Fibroblast of the conjunctiva (primary cell): ENCODE measurements at places on chromosomes 6 and 20.
A peak's percentile ranks its signal among the peaks of the same experiment; 100 is the strongest.

DNA sequence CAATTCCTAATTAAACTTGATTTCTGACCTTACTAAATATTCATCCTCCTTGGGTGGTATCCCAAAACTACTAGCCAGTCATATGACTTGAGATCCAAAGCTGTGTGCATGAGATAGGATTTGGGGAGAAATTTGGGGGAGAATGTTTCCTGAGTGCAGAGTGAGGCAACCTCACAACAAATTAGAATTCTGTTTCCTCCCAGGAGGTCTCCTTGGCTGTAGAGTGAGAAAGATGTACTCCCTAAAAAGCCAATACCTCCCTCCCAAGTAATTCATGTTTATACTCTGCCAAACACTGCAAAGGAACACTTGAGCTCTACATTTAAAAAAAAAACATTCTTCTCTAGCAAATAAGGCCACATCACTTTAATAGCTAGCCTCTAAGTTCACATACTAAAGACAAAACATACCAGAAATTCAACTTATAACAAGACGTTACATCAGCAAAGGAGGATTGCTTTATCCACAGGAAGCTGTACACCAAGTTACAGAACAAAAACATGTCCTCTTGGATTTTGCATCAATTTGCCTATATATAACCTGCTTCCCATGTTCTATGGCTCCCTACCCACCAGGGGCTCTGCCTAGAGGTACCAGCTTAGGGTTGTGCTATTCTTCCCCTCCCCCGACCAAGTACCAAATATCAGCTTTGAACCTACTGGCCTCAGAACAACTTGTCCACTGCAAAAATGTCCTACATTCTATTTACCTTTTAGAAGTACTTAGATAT lies 15.4 kb upstream of the TMEM30A start:
- peak; percentile 16 for DNase-seq

DNA sequence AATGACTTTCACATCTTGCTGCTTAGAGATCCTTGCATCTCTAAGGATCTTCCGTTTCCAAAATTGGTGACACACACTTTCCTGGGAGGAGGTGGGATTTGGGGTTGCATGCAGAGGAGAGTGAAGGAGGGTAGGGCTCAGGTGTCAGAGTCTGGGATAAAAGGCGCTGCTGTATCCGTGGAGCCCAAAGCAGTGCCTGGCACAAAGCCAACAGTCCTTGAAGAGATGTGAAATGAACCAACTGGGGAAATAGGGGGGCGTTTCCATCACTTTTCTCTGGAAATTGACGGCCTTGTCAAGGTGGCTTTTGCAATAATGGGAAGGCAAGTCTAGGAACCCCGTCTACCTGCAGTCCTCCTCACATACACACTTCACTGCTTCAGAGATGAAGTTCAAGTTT lies 59.5 kb upstream of the NELFCD start:
- no peak for DNase-seq

DNA sequence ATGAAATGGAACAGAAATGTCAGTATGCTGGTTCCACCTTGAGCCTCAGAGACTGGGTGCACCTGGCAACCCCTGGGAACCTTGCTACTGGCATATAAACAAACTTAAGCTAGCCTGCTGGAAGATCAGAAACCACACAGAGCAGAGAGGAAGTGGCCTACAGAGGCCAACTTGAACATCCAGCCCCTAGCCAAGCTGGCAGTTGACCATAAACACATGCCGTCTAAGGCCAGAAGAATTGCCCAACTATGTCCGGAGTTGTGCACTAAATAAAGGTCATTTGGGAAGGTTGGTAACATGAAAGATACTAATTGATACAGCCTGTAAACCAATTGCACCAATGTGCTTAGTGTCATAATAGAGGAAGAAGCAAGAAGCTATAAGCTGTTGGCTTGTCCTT lies 266.6 kb upstream of the BTBD3 start:
- no peak for DNase-seq

- DNase-seq, result no peak
These were observed 364.3 kb upstream of the HS3ST5 start for GRCh38 chr6:114707081-114707620.

GRCh38 chr6:16836144-16836981 lies 75.1 kb upstream of the ATXN1 start:
- DNase-seq, result no peak

- no peak for DNase-seq
These were observed 133.1 kb downstream of the LY86 start for GRCh38 chr6:6721606-6722005.

- no peak for DNase-seq
These were observed 23.4 kb downstream of the SCML4 start for GRCh38 chr6:107800564-107801164.

DNA sequence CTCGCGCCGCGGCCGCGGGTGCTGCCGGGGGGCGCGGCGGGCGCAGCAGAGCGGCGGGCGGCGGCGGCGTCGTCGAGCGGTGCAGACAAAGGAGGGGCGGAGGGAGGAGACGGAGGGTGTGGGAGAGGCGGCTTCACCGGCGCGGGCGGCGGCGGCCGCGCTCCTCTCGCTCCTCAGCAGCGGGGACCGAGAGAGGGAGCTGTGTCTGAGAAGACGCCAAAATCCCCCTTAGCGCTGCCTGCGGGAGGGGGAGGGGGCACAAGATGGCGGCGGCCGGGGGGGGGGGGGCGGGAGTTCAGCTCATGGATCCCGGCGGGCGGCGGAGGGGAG lies 296 bp downstream of the ADNP start:
- no peak for DNase-seq

GRCh38 chr6:150069706-150070105 lies 785 bp upstream of the ULBP3 start:
- no peak for DNase-seq

- no peak for DNase-seq
These were observed 16.3 kb downstream of the RPRD1B start for GRCh38 chr20:38049800-38050199.

- no peak for DNase-seq
These were observed 1.8 kb downstream of the TUBB1 start for GRCh38 chr20:59020938-59021551.

GRCh38 chr20:3510110-3510509 lies 39.3 kb downstream of the ATRN start:
- no peak for DNase-seq

- no peak for DNase-seq
These were observed 3.3 kb downstream of the CAPN11 start for GRCh38 chr6:44161997-44162338.

- DNase-seq, result no peak
These were observed 246.5 kb downstream of the ERMARD start for GRCh38 chr6:169997930-169998218.

DNA sequence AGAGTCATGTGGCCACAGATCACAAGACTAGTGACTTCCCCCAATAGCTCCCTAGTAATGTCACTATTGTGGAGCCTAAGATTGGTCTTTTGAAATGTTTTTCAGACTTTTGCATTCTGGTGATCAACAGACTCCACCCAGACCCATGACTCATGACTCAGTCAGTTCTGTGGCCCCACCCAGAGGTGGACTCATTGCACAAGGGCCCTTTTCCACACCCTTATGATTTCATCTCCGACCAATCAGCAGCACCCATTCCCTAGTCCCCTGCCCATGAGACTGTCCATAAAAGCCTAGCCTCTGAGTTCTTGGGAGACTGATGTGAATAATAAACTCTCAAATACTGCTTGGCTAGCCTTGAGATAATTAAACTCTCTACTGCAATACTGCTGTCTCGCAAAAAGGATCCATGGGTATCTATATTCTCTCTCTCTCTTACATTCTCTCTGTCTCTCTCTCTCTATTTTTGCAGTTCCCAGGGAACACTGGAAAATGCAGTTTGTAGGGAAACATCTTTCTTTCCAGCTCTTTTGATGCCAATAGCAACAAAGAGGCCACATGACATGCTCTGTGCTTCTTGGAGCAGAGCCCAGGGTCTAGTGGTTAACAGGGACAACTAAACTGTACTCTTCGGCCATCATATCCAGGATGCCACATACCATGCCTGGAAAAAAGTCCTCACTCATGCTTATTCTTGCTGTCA lies 71.3 kb upstream of the IYD start:
- DNase-seq, result peak; percentile 51

DNA sequence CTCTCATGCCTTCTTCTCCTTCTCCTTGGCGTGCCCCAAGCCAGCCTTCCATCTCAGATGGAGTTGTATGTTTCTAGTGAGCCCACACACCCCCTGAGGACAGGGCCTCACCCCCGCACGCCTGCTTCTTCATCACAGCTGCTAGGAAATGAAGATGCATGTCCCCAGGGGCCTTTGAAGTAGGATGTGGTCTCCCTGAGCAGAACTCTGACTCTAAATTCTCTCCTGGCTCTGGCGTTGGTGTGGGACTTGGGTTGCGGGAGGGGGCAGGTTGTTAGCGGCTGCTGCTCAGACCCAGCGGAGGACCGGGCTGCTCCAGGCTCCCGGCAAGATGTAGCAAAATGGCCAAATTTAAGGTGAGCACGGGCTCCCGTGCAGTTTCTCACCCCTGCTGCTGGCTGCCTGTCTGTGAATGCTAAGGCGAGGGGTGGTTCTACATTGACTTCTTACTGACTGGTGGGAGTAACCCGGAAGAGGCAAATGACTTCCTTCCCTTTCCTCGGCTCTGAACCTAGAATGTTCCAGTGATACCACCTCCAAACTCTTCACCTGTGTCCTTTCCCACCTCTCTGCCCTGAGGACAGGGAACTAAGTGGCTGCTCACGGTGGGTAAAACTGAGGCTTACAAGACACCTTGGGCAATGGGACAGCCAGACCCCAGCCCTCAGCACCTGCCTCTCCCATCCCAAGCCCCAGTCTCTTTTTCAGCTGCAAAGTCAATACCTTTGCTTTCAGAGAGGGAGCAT lies 8.8 kb downstream of the SYNJ2 start:
- no peak for DNase-seq

DNA sequence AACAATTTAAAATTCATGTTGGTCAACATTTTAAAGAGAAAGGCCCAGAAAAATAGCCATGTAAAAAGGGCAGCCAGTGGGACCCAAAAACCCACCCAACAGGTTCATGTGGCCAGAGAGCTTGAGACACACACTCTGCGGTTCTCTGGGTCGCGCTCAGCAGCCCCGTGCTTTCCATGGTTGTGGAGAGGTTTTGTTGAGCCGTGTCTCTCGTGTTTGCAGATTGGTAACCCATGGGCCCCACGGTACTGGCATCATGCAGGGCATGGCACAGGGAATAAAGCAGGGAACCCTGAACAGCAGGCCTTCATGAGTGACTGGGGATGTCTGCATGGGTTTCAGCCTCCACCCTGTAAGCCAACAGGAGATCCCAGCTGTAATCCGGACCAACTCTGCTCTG lies 127.7 kb upstream of the CST7 start:
- no peak for DNase-seq

- DNase-seq, result no peak
These were observed 370.0 kb downstream of the MAFB start for GRCh38 chr20:40319056-40319455.

DNA sequence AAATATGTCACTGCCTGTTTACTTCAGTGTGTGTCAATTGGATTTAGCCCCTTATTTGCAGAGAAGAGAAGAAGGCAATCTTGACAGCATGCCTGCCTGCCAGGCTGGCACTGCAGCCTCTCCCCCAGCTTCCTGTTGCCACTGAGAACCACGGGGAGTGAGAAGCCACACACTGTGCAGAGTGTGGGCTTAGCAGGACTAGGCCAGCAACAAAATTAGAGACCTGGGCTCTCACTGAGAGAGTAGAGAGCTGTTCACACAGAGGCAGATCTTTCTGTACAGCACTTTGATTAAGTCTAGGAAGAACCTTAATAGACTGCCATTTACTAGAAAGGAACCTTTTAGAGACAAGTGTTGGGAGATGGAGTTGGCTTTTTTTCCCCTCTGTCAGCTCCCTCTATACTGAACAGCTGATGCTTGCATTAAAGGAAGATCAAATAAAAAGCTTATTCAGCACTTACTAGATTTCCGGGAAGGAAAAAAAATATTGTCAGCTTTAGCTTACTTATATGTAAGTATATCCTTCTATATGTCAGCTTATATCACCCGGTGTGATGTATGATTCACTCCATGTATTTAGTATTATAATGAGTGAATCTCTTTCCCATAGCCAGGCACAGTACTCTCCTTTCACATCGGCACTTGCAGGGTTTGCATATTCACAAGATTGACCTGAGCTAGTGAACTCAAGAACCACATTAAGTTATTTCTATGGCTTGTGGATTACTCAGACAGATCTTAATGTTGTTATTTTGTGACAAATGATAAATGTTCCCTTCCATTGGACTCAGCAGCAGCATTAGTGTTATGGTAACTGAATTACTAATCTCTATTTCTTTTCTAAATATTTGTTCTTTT lies 851.0 kb upstream of the EPHA7 start:
- DNase-seq, result no peak

DNA sequence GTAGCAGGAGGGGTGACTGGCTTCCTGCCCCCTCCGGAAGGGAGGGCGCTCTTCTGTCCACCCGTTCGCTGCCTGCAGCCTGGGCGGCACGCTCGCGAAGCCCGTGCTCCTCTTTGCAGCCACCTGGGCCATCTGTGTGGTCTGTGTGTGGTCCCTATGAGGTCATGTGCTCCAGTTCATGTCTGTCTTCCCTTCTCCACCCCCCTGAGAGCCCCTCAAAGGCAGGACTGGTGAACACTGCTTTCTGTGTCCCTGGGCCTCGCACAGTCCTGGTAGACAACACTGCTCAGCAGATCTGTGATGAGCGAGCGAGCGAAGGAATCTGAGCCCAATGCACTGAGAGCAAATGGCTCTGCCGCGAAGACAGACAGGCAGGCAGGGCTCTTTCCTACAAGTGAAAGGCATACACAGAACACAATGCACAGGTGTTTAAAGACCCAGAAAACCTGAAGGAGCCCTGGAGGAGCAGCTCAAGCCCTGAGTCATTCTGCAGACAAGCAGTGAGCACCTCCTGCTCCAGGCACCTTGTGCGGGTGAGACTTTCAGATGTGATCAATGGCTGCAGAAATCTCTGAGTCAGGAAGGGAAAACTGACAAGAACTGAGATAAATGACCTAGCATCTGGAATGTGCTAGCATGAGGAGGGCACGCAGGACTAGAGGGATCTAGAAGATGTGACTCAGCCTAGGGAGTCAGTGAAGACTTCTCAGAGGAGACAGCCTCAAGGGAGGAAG lies 27.1 kb downstream of the PPP1R3G start:
- DNase-seq, result no peak

DNA sequence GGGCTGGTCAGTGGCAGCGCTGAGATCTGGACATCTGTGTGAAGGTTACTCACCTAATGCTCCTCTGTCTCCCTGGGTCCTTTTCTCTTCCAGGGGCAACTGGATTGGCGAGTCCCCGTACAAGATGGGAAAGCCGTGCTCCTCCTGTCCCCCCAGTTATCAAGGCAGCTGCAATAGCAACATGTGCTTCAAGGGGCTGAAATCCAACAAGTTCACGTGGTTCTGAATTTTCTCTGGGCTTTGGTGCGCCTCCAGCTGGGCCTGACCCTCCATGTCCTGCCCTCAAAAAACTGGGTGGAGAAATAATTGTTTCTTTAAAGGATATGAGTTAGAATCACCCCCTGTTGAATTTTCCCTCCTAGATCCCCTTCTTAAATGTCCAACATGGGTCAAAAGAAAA lies 4.9 kb upstream of the HNF4A start:
- DNase-seq, result no peak

- peak; percentile 40 for DNase-seq
These were observed 1.4 kb upstream of the MICAL1 start for GRCh38 chr6:109456710-109457561.

GRCh38 chr20:13221673-13222318 lies 722 bp downstream of the ISM1 start:
- peak; percentile 36 for DNase-seq

GRCh38 chr6:100186552-100186951 lies 192.5 kb upstream of the MCHR2 start:
- DNase-seq, result no peak
